NCI-H1694 (cell line): ENCODE measurements at places on chromosomes 5 and 9.
A peak's percentile ranks its signal among the peaks of the same experiment; 100 is the strongest.

GRCh38 chr9:136558373-136558772 lies 12.5 kb upstream of the NOTCH1 start:
- DNase-seq: no peak

DNA sequence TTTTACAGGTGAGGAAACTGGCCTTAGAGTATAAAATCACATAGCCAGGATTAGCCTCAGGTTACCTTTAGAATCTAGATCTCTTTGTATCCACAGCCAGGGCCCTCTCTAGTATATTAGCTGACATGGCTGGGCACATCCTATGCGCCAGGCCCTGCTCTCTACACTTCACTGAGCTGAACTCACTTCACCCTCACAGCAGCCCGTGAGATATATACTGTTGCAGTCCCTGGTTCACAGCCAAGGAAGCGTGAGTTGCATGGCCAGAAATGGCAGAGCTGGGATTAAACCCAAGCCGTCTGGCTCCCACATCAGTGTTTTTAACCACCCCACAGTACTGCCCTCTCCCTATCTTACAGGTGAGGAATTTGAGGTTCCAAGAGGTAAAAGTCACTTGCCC lies 58.4 kb downstream of the DAB2IP start:
- peak; percentile 65 for DNase-seq

- DNase-seq: no peak
These were observed 65.8 kb upstream of the STXBP1 start for GRCh38 chr9:127546125-127546832.

DNA sequence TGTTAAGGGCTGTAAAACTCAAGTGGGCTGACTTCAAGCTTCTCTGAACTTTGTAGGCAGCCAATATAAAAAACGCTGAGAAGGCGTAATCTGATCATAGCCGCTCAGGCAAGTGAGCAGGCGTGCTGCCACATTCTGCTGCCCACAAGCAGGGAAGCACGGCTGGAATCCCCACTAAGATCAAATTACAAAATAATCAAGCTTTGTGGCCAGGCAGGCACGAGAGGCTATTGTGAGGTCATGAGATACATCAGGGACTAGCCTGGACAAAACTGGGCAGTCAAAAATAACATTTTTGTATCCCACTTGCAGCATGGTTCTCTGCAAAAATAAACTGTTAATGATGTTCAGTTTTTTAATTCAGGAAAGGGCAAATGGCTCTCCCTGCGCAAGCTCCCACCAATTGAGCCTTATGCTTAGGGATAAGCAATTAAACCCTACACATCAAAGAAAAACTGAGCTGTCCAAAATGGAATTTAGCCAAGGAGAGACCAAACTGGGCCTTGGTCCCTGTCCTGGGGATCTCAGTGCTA lies 64.0 kb downstream of the POU5F2 start:
- no peak for DNase-seq

DNA sequence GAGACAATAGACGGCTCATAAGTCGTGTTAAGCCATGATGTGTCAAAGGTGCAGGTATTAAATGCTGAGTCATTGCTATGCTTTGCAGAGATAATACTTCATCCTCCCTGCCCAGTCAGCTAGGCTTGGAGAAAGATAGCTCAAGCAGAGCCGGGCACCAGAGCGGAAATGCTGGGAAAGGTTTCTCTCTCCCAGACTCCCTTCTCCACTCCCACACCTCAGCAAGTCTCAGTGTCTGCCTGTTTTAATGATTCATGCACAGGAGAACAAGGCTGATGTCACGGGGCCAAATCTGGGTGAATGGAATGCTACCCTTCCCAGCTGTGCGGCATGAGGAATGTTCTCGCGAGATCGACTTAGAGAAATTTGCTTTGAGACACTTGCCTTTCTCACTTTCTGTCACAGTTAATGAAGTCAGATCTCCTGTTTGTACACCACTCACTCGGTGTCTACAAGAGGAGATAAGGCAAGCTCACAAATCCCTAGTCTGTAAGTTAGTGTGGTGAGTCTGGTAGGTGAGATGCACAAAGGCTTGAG lies 204.4 kb downstream of the EFNA5 start:
- no peak for DNase-seq

DNA sequence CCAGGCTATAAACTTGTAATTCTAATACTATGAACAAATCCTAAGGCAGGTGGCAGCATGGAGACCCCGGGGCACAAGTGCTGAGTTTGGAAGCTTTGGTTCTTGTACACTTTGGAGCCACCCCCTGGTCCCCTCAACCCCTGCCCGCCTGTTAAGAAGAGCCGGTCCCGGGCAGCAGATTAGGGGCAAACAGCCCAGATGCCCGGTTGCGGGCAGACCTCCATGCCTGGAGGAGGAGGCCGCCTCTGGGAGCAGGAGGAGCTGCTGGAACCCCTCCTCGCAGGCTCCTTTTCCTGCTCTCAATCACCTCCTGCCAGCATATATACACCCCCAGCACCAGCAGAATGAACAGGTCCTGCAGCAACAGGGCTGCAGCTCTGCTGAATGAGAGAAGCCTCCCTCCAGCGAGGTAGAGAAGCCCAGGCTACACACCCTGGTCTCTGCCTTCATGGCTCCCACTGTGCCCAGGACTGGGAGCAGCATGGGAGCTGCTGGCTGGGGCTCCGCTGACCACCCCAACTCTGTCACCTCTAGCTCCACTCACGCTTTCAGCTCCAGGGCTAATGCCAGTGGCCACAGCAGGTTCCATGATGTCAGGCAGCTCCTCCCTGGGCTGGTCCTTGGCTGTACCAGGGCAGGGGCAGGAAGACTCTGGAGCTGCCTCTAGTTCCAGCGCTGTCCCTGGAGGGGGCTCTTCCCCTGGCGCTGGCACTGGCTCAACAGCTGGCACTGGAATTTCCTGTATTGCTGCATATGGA lies 1713.5 kb upstream of the ACO1 start:
- DNase-seq: no peak

- DNase-seq: no peak
These were observed 764 bp downstream of the ANKRA2 start for GRCh38 chr5:73564675-73565074.

- DNase-seq: no peak
These were observed 464.5 kb downstream of the ICE1 start for GRCh38 chr5:5886812-5887486.
